IMR-90 (cell line): ENCODE measurements at places on chromosomes 2 and 18. TPM values are rescaled to one million over a fixed set of nuclear protein-coding genes. Genes with fewer than 3 reads are reported as not detected.
A peak's percentile ranks its signal among the peaks of the same experiment; 100 is the strongest.

Gene MATN3
- 0.90 and 1.1 TPM in 2 replicates for total RNA-seq

DNA sequence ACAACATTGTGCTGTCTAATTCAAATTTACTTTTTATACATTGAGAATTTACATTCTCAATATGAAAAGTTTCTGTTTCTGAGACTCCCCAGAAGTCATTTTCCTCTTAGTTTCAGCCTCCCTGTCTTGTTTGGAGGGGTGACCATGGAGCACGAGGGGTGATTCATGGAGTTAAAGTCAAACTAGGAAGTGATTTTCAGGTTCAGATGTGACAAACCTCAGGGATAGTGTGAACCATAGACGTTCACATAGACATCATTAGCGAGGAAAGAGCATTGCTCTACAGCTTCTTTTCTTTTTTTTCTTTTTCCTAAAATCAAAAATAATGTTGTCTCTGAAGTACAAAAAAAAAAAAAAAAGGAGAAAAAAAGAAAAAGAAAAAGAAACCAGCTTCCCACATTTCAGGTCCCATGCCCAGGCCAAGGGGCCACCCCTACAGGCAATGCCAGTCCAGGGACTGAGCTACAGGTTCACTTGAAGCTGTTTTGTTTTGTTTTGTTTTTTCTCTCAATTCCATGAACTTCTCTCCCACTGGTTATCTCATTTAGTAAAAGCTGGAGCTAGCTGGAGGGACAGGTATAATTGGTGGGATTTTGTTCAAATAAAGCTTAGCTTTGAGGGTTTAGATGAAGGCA is 18.1 kb upstream of the LCLAT1 start:
- H3K27me3 ChIP-seq: no peaks in the 10 kb centered on the region
- H3K4me3 ChIP-seq: no peak overlapping the region
- H3K4me1 ChIP-seq: peaks cover 7% of the 10 kb centered on the region
- no peak for DNase-seq
- H3K27ac ChIP-seq: no peak overlapping the region

DNA sequence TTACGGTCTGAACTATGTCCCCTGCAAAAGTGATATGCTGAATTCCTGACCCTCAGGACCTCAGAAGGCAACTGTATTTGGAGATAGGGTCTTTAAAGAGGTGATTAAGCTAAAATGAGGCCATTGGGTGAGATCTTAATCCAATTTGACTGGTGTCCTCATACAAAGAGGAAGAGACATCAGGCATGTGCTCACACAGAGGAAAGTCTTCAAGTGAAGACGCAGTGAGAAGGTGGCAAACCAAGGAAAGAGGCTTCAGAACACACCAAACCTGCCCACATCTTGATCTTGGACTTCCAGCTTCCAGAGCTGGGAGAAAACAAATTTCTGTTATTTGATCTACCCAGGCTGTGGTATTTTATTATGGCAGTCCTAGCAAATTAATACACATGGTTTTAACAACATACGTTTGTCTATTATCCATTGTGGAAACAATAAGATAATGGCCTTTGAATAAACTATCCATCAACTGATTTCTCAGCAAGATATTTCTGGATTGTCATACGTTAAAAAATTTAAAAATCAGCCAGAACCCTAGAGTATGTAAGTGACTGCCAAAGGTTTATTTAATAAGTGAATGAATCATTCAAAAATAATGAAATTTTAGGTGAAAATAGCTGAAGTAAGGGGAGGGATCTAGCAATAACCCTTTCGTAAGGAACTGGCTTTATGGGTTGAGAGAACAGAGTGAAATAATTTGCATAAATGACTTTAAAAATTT is 6.5 kb downstream of the WIPF1 start:
- H3K4me3 ChIP-seq: no peak overlapping the region
- peaks cover 23% of the 10 kb centered on the region for H3K4me1 ChIP-seq
- H3K27me3 ChIP-seq: no peaks in the 10 kb centered on the region
- peak; percentile 55 for DNase-seq

GRCh38 chr2:18505703-18506341 is 54.6 kb downstream of the RDH14 start:
- no peak for DNase-seq
- peaks cover 5% of the 10 kb centered on the region; the same call in 1 of the 2 replicates for H3K4me1 ChIP-seq
- no peak overlapping the region for H3K27ac ChIP-seq
- H3K27me3 ChIP-seq: no peaks in the 10 kb centered on the region

- H3K4me3 ChIP-seq: no peak overlapping the region
- H3K36me3 ChIP-seq: no peaks in the 10 kb centered on the region
- H3K27ac ChIP-seq: no peak overlapping the region
- no peaks in the 10 kb centered on the region for H3K4me1 ChIP-seq
- H3K27me3 ChIP-seq: no peaks in the 10 kb centered on the region
Measured at GRCh38 chr18:28432339-28432738, 255.4 kb upstream of the CDH2 start.

GRCh38 chr18:51137026-51137729 is 60.3 kb downstream of the MEX3C start:
- H3K36me3 ChIP-seq: no peaks in the 10 kb centered on the region
- no peak overlapping the region for H3K4me3 ChIP-seq
- no peaks in the 10 kb centered on the region for H3K4me1 ChIP-seq
- DNase-seq: no peak
- no peak overlapping the region for H3K27ac ChIP-seq
- no peaks in the 10 kb centered on the region for H3K27me3 ChIP-seq

GRCh38 chr2:134379293-134379692 is 125.4 kb downstream of the MGAT5 start:
- peaks cover 16% of the 10 kb centered on the region; the same call in 1 of the 2 replicates for H3K36me3 ChIP-seq
- no peak overlapping the region for H3K4me3 ChIP-seq
- peak; percentile 73 for DNase-seq
- H3K27me3 ChIP-seq: no peaks in the 10 kb centered on the region
- peaks cover 14% of the 10 kb centered on the region for H3K4me1 ChIP-seq

GRCh38 chr2:5077479-5078089 is 614.6 kb upstream of the SOX11 start:
- no peak for DNase-seq
- no peak overlapping the region for H3K4me3 ChIP-seq
- no peaks in the 10 kb centered on the region for H3K4me1 ChIP-seq
- H3K36me3 ChIP-seq: no peaks in the 10 kb centered on the region
- no peaks in the 10 kb centered on the region for H3K27me3 ChIP-seq

DNA sequence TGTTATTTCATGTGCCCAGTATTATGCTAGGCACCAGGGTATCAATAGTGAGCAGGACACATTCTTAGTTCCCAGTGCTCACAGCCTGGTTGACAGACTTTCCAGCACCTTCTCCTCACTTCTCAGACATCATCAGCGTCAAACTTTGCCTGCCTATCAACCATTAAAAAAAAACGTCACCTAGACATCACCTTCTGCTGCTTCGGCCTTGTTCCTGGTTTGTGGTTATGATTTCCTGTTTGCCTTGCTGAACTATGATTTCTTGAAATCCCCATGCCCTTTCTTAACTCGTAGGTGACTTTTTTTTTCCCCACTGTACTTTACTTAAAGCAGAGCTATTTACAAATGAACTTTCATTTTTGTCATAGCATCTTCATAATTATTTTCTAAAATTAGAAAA is 60.4 kb upstream of the NABP1 start:
- no peak overlapping the region for H3K27ac ChIP-seq
- no peak for DNase-seq
- no peaks in the 10 kb centered on the region for H3K36me3 ChIP-seq
- no peak overlapping the region for H3K4me3 ChIP-seq
- H3K4me1 ChIP-seq: peaks cover 10% of the 10 kb centered on the region
- H3K27me3 ChIP-seq: no peaks in the 10 kb centered on the region

GRCh38 chr18:56490942-56491341 is 147.4 kb downstream of the TXNL1 start:
- H3K36me3 ChIP-seq: no peaks in the 10 kb centered on the region
- peaks cover 9% of the 10 kb centered on the region for H3K27me3 ChIP-seq
- H3K4me1 ChIP-seq: 0 out of 2 replicates have a peak, but pooled peaks cover 2% of the 10 kb centered on the region
- no peak for DNase-seq
- H3K27ac ChIP-seq: no peak overlapping the region

Gene ERFE
- 0.56 and 1.3 TPM in 2 replicates for total RNA-seq

GRCh38 chr2:100416397-100416934 is 1.0 kb downstream of the CHST10 start:
- peak overlapping the region; percentile 64 for H3K4me3 ChIP-seq
- H3K27me3 ChIP-seq: peaks cover 7% of the 10 kb centered on the region; the same call in 1 of the 2 replicates
- peaks cover 2% of the 10 kb centered on the region for H3K36me3 ChIP-seq
- no peaks in the 10 kb centered on the region for H3K4me1 ChIP-seq
- no peak for DNase-seq
- H3K27ac ChIP-seq: no peak overlapping the region

DNA sequence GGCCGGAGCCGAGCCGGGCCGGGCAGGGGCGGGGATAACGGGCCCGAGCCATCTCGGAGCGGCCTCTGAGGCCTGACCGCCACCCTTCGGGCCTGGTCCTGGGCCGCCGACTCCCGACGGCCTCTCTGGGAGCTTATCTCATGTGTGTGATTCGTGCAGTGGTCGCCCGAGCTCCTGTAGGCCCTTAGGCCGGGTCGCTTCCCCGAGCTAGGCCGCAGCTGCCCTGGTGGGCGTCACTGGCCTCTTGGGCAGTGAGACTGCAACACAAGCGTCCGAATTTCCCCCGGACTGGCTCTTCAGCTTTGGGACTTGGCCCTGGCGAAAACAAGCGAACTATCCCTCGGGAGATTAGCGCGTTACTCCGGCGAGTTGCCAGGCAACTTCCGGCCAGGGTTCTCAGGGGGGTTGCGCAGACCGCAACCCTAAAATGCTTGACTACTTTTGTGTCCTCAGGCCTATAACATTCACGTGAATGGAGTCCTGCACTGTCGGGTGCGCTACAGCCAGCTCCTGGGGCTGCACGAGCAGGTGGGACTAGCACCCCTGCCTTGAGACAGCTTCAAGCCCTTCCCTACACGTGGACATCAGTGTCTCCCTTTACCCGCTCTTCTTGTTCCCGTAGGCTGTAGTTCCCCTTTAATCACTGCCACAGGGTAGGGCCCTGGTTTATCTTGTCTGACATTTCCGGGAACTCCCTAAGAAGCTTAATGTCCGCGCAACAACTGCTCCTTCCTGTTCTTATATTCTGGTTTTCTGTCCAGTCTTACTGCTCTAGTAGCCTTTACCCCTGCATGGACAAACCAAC is 602 bp downstream of the SNX17 start:
- H3K27me3 ChIP-seq: no peaks in the 10 kb centered on the region
- peak; percentile 53 for DNase-seq
- peak overlapping the region; percentile 71 for H3K4me3 ChIP-seq

DNA sequence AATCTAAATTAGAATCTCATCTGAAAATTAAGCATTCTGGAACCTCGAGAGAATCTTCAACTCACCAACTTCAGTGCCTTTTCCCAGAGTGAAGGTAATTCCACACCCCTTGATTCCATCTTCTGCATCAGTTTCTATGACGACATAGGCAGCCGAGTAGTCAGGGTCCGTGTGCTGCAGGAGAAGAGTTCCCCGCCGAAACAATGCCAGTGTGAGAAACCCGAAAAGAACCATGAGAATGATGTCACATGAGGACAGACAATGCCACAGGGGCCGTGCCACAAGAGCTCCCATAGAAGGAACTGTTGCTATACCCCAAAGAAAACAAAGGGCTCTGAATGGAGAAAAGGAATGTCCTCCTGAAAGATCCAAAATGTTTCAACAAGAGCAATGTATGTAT is 6.0 kb downstream of the ENOSF1 start:
- no peaks in the 10 kb centered on the region for H3K27me3 ChIP-seq
- H3K36me3 ChIP-seq: peaks cover 7% of the 10 kb centered on the region
- H3K4me1 ChIP-seq: peaks cover 10% of the 10 kb centered on the region
